ENCODE measurements at places on chromosomes 2 and 18.
A peak's percentile ranks its signal among the peaks of the same experiment; 100 is the strongest.

GRCh38 chr2:45172760-45173392 lies 163.6 kb upstream of the SIX2 start:
- no peak for DNase-seq

- DNase-seq, result no peak
These were observed 41.6 kb upstream of the NRP2 start for GRCh38 chr2:205640716-205641115.

DNA sequence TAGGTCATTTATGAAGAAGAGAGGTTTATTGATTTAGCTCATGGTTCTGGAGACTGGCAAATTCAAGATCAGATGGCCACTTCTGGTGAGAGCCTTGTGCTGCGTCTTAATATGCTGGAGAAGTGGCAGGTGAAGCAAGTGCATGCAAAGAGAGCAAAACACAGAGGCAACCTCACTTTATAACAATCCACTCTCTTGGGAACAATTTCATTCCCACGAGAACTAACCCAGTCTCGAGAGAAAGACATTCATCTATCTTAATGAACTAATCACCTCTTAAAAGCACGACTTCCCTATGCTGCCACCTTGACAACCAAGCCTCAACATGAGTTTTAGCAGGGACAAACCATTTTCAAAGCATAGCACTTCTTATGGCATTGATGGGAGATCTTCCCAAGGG lies 186.5 kb upstream of the RASGRP3 start:
- no peak for DNase-seq

DNA sequence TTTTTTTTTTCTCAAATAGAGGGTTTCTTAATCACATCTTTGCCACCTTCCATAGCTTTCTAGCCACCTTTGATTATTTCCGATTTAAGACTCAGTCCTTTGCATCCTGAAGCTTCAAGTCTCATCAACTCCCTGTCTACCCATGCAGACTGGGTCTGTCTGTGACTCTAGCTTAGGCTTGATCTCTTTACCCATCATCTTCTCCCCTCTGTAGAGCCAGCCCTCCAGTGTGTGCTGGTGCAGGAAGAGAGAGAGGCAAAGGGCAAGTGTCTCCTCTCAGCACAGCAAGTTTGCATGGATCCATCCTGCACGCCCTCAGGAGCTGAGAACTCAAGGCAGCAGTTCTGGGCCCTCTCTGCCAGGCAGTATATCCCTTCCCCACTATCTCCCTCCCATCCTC lies 70.4 kb downstream of the HNRNPLL start:
- DNase-seq, result no peak

DNA sequence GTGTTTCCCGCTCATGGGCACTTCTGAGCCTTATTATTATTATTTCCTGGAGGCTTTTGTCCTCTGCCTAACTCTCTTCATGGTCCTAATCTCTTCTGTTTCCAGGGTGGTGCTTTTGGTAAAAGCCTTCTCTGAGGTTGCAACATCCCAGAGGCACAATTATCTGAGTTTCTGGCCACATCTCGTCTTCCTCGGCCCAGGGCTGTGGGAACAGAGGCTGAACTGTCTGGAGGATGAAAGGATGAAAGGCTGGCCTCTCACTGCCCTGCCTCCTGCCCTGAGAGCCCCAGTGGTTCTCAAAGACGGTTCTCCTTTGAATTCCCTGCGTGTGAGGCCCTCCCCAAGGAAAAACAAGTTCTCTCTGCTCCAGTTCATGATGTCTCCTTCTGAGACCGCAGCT lies 13.8 kb downstream of the GYPC start:
- DNase-seq, result no peak

- no peak for DNase-seq
These were observed 53.5 kb upstream of the KCNE4 start for GRCh38 chr2:222998459-222998858.

GRCh38 chr2:194054313-194054712 lies 1602.7 kb upstream of the SLC39A10 start:
- DNase-seq, result no peak

DNA sequence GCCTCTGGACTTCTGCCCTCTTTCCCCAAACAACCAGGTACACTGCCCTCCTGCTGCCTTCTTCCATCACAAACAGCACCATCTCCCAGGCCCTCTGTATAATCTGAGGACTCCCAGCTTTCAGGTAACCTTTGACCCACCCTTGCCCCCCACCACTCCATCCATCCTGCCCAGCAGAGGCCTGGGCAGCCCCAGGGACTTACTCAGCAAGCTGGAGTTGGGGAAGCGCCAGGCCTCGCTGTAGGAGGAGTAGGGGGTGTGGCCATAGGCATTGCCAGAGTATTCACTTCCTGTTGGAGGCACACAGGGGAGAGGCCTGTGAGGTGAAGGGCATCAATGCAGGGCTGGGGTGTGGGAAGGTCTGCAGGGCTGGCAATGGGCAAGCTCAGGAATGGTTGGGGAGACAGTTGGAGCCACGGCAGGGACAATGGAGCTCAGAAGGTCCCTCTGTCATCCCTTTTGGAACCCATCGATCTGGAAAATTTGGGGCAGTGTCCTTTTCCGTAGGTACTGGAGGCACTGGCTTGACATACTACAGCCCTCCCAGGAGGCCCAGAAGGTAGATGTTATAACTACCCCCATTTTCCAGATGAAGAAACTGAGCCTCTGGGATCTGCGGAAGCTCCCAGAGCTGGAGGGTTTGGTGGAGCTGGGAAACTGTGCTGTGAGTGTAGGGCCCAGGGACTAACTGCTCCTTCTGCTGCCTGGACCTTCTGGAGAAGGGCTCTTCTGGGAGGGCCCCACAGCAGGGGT lies 46.3 kb downstream of the PSD4 start:
- no peak for DNase-seq

- peak; percentile 9 for DNase-seq
These were observed 85.9 kb upstream of the CCBE1 start for GRCh38 chr18:59783138-59783537.

- DNase-seq, result no peak
These were observed 135.2 kb upstream of the HAAO start for GRCh38 chr2:42927334-42928160.

DNA sequence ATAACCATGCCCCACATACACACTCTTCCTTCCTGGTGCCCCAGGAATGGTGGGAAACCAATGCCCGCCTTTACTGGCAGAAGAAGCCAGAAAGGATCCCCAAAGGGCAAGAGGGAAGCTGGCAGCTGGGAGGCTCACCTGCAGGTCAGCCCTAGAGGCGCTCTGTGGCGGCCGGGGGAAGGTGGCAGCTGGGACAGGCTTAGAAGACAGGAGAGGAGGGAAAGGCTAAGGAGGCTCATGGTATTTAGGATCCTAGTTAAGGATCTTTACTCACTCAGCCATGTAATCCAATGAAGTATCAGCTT lies 23.8 kb downstream of the ADRA2B start:
- no peak for DNase-seq

Data from stimulated activated CD4-positive, alpha-beta T cell treated with anti-CD3 and anti-CD28 coated beads, Interleukin-2, amount 100 ng/mL, for 24 hours (primary cell).